Activated CD4-positive, CD25-positive, alpha-beta regulatory T cell (primary cell): ENCODE measurements at places on chromosomes 11 and 22.

GRCh38 chr11:59459916-59460315 is 3.2 kb downstream of the OR4D6 start:
- DNase-seq, result no peak

- no peak for DNase-seq
These were observed 56.2 kb upstream of the CLDN5 start for GRCh38 chr22:19580291-19580890.

GRCh38 chr11:74909385-74909784 is 39.5 kb downstream of the XRRA1 start:
- no peak for DNase-seq

GRCh38 chr22:49349181-49349835 is 478.4 kb downstream of the BRD1 start:
- DNase-seq, result no peak

GRCh38 chr22:41888627-41889200 is 26.2 kb downstream of the SHISA8 start:
- DNase-seq, result no peak

DNA sequence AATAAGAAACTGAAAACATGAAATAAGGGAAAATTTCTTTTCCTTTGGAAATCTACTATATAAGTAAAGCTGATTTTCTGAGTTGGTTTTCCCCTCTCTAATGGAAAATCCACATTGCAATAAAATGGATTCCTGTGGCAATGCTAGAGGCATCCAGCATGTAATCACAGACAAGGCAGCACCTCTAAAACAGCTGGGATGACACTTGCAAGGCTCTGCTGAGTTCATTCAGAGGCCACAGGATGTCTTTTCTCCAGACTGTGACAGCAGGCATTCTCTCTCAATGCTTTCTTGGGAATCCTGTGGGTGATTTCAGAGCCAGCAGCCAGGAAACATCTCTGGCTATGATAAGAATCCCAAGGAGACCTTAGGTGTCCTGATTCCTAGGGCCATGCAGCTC is 201.3 kb upstream of the BLID start:
- DNase-seq, result no peak
